ENCODE measurements at places on chromosomes 16 and 17. TPM values are rescaled to one million over a fixed set of nuclear protein-coding genes. Genes with fewer than 3 reads are reported as not detected.

DNA sequence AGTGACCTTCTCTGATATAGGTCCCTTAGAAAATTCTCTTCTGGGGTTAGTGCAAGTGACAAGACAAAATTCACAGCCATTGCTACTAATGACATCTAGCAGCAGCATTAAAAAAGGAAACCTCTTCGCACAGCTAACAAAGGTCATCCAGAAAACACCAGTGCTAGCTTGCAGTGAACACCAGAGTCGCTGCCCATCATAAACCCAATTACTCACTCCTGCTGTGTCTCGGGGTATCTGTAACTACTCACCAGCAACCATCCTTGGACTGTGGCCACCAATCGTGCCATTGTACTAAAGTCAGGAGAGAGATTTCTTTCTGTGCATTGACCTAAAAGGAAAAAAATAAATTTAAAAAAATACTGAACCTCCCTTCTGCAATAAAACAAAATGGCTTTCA is 1494.7 kb upstream of the CDH8 start:
- no peak for DNase-seq
- no peaks in the 10 kb centered on the region for H3K4me1 ChIP-seq
- H3K36me3 ChIP-seq = no peaks in the 10 kb centered on the region
- no peak overlapping the region for H3K4me3 ChIP-seq
- H3K27me3 ChIP-seq = no peaks in the 10 kb centered on the region

- peaks cover 75% of the 10 kb centered on the region for H3K27me3 ChIP-seq
- no peak for DNase-seq
- no peak overlapping the region for H3K4me3 ChIP-seq
- no peaks in the 10 kb centered on the region for H3K36me3 ChIP-seq
Observed at GRCh38 chr17:79027274-79027924, 3.4 kb downstream of the C1QTNF1 start.

DNA sequence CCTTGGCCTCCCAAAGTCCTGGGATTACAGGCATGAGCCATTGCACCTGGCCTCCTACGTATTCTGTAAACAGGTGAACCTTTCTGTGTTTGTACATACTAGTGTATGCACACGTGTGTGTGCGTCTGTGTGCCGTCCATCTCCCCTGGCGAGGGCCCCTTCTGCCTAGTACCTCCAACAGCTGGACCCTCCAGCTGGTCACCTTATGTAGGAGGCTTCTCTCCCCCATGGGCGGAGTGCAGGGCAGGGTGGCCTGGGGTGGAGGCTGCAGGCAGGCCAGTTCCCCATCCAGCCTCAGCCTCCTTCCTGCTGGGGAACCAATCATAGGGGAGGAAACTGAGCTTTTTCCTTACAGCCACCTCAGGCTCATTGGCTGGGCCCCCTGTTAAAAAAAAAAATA is 24.4 kb upstream of the DOC2B start:
- no peaks in the 10 kb centered on the region for H3K4me1 ChIP-seq
- DNase-seq = no peak
- H3K27me3 ChIP-seq = peaks cover 9% of the 10 kb centered on the region
- H3K4me3 ChIP-seq = no peak overlapping the region
- H3K27ac ChIP-seq = no peak overlapping the region

DNA sequence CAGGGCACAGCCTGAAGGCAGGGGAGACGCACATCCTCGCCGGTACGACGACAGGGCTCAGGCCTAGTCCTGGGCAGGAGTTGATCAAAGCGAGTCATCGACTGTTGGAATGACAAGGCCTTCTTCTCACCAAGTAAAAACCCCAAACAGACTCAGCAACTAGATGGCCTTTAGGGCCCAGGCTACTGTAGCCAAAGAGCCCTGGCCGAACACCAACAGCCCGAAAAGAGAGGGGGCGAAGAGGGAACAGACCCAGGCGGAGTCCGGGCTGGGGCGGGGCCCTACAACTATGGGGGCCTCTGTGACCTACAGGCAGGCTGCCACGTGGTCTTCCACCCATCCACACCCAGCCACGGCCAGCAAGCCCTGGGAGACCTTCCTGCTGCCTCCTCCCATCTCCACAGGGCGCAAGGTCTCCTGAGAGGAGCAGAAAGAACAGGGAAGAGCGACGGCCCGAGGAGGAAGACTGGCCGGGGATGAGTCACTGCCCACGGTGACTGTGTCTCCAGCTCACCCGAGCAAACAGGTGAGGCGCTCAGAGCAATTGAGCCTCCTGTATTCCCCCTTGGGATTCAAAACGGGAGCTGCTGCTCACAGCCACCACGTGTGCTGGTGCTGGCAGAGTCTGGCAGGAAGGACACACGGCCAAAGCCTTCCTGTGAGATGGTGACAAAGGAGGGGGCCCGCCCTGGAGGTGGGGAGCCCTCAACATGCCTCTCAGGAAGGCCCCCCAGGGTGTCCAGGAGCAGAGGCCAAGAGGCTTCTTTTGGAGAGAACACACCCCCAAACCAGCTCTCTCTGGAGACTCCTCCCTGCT is 17.7 kb downstream of the SLC16A3 start:
- H3K36me3 ChIP-seq = peaks cover 92% of the 10 kb centered on the region
- no peaks in the 10 kb centered on the region for H3K27me3 ChIP-seq
- DNase-seq = no peak
- peaks cover 4% of the 10 kb centered on the region for H3K4me1 ChIP-seq
- H3K4me3 ChIP-seq = no peak overlapping the region

GRCh38 chr16:85716022-85716679 is 27.4 kb upstream of the GINS2 start:
- DNase-seq = no peak
- H3K27me3 ChIP-seq = peaks cover 47% of the 10 kb centered on the region
- H3K4me1 ChIP-seq = peaks cover 11% of the 10 kb centered on the region
- H3K4me3 ChIP-seq = no peak overlapping the region

DNA sequence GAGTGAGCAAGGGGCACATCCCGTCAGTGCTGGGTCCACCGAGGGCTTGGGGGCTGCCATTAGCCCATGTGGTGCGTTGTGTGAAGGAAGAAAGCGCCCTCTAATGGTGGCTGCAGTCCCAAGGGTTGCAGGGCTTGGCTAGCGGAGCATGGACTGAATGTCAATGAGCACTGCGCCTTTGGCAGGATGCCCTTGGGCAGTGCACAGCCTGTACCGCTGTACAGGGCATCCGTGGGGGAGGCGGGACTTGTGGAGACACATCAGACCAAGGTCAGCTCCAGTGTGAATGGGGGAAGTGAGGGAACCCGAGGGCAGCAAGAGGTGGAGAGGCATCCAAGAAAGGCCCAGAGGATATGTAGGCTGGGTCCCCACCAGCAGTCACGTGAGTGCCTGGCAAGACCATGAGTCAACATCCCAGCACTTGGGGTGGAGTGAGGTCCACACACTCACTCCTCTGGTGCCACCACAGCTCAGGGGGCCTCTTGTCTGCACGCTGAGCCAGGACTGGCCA is 75.5 kb upstream of the MED9 start:
- H3K4me3 ChIP-seq = no peak overlapping the region
- DNase-seq = no peak
- peaks cover 50% of the 10 kb centered on the region for H3K4me1 ChIP-seq
- no peaks in the 10 kb centered on the region for H3K36me3 ChIP-seq

- H3K36me3 ChIP-seq = peaks cover 68% of the 10 kb centered on the region
- H3K27me3 ChIP-seq = no peaks in the 10 kb centered on the region
- no peaks in the 10 kb centered on the region for H3K4me1 ChIP-seq
Observed at GRCh38 chr16:25141648-25142047, 30.1 kb downstream of the LCMT1 start.

DNA sequence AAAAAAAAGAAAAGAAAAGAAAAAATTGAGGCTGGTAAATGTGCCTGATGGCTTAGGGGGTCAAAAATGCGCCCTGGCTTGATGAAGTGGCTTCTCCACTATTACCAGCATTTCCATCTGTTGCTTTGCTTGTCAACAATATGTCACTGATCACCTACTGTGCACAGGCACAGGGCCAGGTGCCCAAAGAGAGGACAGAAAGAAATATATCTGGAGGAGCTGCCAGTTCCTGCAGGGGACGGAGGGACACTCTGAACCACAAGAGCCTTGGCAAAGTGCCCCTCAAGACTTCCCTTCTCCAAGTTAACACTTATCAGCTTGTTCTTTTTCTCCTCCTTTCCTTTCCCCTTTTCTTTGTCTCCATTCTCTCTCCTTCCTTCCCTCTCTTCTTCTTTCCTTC is 34.7 kb downstream of the GINS3 start:
- no peak for DNase-seq
- H3K4me3 ChIP-seq = no peak overlapping the region
- no peaks in the 10 kb centered on the region for H3K4me1 ChIP-seq

DNA sequence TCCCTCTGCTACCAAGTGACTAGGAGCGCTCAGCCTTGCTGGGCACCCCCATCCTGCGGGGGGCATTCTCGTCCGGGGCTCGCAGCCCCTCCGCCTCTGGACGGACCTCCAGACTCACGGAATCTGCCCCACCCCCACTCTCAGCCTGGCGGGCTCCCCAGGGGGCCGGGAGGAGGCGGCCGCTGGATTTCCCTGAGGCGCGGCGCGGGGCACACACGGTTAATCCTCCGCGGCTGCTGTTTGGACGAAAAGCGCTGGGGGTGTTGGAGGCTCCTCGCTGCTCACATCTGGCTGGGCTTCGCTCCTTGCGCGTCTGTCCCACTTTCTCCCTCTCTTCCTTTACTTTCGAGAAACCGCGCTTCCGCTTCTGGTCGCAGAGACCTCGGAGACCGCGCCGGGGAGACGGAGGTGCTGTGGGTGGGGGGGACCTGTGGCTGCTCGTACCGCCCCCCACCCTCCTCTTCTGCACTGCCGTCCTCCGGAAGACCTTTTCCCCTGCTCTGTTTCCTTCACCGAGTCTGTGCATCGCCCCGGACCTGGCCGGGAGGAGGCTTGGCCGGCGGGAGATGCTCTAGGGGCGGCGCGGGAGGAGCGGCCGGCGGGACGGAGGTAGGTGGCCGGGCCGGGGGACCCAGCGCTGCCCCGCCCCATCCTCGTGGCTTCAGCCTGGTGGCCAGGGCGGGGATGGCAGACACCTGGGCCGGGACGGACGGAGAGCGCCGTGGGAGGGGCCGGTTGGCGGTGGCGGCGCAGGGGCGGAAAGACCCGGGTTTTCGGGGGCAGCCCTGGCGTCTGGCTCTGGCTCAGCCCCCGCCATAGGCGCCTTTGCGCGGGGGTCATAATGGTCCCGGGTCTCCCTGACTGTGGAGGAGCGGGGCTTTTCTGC is at the start of gene C1QTNF1:
TSS of gene C1QTNF1 (plus strand) at position 284 of the 886 bp plus-strand sequence. CDS start 19,800 bp downstream, outside the sequence.
- peak within 1 kb of the TSS; percentile 49 for H3K4me3 ChIP-seq
- no peak within 1 kb of the TSS for H3K27ac ChIP-seq
- no peak for DNase-seq
- no peaks in the 10 kb centered on the region for H3K27me3 ChIP-seq
- H3K4me1 ChIP-seq = no peaks in the 10 kb centered on the region
- H3K36me3 ChIP-seq = no peaks in the 10 kb centered on the region

- no peaks in the 10 kb centered on the region for H3K36me3 ChIP-seq
- H3K4me1 ChIP-seq = no peaks in the 10 kb centered on the region
- no peak overlapping the region for H3K27ac ChIP-seq
- H3K4me3 ChIP-seq = no peak overlapping the region
- no peak for DNase-seq
Observed at GRCh38 chr16:64390102-64390501, 731.8 kb downstream of the CDH11 start.

DNA sequence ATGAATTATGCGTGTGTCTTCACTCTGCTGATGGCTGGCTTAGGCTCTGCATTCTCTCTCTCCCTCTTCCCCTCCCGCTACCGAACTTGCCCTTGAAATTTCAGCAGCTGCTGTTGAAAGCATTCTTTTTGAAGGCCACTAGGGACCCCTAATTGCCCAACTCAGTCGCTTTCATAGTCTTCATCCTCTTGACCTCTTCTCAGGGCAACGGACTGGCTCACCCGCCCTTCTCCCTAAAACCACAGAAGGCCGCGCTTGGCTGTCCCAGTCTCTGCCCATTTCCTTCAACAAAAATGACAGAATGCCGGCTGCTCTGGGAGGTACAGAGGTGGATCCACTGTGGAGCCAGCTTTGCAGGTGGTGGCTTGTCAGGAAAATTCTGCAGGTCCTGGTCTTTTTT is 21.0 kb upstream of the FMNL1 start:
- no peaks in the 10 kb centered on the region for H3K36me3 ChIP-seq
- no peak for DNase-seq
- H3K4me3 ChIP-seq = no peak overlapping the region
- H3K4me1 ChIP-seq = no peaks in the 10 kb centered on the region
- no peaks in the 10 kb centered on the region for H3K27me3 ChIP-seq
- H3K27ac ChIP-seq = no peak overlapping the region

- H3K4me1 ChIP-seq = no peaks in the 10 kb centered on the region
- peaks cover 68% of the 10 kb centered on the region for H3K36me3 ChIP-seq
- no peak overlapping the region for H3K4me3 ChIP-seq
Observed at GRCh38 chr17:21303441-21304065, 19.0 kb downstream of the MAP2K3 start.

DNA sequence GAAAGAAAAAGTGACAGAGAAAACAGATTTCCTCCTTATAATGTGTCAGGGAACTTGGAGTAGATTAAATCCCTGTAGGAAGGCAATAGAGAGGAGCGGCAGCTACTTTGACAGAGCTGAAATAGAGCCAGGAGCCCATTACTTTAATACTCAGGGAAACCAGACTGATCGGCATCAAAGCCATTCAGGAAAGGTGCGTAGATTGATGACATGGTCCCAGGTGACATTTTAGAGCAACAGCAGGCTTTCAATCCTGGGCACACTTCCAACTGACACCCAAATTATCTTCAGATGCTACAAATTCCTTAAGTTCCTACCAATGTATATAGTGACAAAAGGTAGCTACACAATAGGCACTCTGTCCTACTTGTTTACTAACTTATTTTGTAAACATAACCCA is 821.5 kb downstream of the CDH8 start:
- H3K27me3 ChIP-seq = no peaks in the 10 kb centered on the region
- H3K4me3 ChIP-seq = no peak overlapping the region
- no peak overlapping the region for H3K27ac ChIP-seq
- no peaks in the 10 kb centered on the region for H3K36me3 ChIP-seq
- DNase-seq = no peak

GRCh38 chr17:4506175-4506813 is 7.6 kb downstream of the SPNS2 start:
- H3K27ac ChIP-seq = no peak overlapping the region
- no peaks in the 10 kb centered on the region for H3K27me3 ChIP-seq
- H3K4me3 ChIP-seq = no peak overlapping the region

GRCh38 chr17:76793775-76794174 is 55.9 kb downstream of the MFSD11 start:
- no peak overlapping the region for H3K27ac ChIP-seq
- no peaks in the 10 kb centered on the region for H3K27me3 ChIP-seq
- H3K4me3 ChIP-seq = no peak overlapping the region

GAS2L2 gene
- not detected for total RNA-seq

CCL1 gene
- total RNA-seq = not detected
